ENCODE measurements at places on chromosomes 1 and 21.

- DNase-seq = no peak
Observed at GRCh38 chr1:192993426-192994085, 65.6 kb downstream of the UCHL5 start.

DNA sequence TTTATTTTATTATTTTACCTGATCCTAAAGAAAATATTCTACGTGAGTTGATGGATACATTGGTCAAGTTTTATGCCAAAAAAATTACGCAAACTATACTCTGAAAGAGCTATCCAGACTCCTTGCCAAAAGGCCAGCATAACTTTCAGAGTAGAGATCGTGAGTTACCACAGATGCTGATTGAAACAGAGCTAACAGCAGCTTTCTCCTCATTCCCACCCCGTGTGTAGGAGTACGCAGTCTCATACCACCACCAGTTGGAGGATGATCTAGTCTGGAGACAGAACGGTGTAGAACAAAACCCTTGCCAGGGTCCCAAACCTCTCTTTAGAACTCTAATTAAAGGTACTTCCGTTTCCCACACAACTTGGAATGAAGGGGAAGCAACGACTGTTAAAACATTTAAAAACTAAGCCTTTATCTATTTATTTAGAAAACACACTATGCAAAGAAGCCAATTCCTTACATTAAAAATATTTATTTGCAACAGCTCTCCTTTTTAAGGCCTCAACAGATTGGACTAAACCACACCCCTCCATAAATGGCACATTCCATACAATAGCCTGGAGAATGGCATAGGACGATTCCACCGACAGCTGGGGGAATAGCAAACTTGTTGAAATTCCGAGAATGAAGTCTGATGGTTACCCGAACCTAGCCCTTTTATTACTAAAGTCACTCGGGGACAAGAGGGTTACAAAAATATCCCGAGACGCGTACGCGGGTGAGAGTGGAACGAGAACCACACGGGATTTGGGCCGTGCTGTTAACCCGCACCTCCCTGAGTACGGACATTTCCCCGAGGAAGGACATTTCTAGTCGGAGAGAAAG is 1.4 kb downstream of the NUCKS1 start:
- peak; percentile 84 for DNase-seq

GRCh38 chr1:47575855-47576757 is 138.3 kb downstream of the FOXD2 start:
- DNase-seq = peak; percentile 60

DNA sequence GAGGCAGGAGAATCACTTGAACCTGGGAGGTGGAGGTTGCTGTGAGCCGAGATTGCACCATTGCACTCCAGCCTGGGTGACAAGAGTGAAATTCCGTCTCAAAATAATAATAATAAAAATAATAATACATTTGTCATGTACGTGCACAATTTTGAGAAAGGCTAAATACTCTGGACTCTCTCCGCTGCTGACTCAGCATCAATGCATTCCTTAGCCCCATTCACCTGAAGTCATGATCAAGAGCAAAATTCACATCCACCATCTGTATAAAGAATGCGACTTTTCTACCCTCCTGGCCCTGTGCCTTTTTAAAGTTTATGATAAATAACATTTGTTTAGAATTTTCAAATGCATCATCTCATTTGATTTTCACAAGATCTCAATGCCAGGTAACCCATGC is 35.5 kb upstream of the MAP1LC3C start:
- no peak for DNase-seq

- no peak for DNase-seq
Observed at GRCh38 chr21:46431884-46432488, 26.7 kb upstream of the DIP2A start.

Measured in AG10803 (cell line).